ENCODE measurements at places on chromosomes 3 and 15.
A peak's percentile ranks its signal among the peaks of the same experiment; 100 is the strongest.

DNA sequence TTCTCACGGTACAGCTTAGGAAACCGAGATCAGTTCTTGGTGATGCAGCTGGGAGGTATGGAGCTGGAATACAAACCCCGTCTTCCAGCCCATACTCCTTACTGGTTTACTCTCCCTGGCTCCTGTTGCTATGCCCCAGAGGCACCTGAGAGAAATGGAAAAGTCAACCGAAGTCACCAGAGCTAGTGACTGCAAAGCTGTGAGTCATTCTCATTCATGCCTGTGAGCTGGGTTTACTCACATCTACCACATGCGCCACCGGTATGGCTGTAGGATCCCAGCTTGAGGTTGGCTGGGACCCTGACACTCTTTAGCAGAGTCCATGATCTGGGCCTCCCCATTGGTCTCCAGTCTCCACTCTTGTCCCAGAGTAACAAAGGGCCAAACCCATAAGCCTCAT lies 111.5 kb upstream of the ETV5 start:
- no peak for DNase-seq

- DNase-seq: no peak
Measured at GRCh38 chr3:14460342-14461005, 58.1 kb downstream of the SLC6A6 start.

GRCh38 chr15:40342416-40343320 lies 1.9 kb upstream of the CCDC9B start:
- DNase-seq: no peak

GRCh38 chr3:98022978-98023820 lies 11.9 kb downstream of the GABRR3 start:
- peak; percentile 38 for DNase-seq

DNA sequence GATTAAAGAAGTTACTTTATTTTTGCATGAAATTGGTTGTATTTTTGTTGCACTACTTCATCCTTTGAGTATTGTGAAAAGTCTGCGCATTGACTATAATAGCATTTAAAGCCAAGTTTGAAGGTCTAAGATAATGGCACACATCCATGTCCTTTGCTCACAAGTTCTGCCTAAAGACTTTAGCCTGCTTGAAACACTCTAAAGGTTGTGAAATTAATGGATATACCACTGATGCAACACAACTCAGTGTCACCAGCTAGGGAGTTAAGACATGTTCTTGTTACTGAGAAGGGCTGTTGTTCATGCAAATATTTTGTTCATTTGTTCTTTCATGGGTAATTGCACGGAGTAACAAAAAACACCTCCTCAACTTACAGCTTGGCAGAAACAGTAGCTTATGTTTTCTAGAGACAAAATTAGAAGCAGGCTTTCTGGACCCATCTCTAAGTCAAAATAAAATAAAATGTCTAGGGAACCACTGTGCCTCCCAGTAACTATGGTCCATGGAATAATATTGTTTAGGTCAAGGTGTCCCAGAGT lies 83.9 kb downstream of the PPARG start:
- DNase-seq: no peak

DNA sequence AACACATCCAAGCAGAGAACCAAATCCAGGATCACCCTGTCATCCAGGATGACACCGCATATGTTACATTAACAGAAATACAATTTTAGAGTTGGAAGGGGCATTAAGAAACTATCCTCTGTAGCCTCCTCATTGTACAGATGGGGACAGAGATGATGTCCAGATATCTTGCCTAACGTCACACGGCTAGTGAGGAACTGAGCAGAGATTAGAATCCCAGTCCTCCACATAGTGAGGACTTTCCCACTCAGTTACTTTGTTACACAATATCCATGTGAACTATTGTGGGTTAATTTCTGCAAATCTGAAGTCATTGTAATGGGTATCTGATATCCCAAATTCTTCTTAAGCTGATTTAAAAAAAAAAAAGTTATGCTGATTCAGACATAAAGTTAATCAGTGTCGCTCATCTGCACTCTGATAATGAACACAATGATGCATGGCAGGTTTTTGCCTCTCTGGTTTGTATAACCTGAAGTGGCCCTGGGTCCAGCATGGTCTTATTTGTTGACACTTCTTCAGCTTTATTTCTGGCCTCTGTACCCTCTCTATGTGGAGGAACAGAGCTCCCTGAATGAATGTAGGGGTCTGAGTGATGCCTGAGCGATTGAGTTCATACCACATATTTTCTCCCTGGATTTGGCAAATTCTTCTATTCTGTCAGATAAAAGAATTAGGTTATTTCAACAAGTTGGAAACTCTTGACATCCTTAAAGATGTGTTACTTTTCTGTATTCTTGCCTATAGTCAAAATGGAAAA lies 76.0 kb upstream of the LIMD1 start:
- DNase-seq: no peak

DNA sequence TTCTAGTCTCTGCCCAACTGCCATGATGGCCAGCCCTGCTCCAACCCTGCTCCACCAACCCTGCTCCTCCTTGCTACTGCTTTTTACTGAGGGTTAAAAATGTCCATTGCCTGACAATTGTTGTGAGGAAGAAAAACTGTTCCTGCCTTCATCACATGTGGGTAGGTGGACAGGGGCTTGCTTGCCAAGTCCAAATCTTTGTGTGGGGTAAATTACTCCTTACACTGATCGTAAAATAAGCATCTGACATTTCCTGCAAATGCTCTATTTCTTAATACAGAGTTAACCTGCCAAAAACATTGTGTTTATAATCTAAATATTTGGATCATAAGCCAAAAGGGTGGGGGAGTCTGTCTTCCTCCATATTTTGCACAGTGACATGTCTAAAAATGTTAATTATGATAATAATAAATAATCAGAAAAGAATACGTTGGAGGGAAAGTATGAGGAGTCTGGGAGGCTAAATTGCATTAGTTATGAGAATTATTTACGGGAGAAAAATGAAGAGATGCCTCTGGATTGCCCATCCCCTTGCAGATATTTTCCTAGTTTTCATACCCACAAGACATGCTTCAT lies 242.5 kb upstream of the TBL1XR1 start:
- DNase-seq: no peak
